ENCODE measurements at places on chromosomes 5 and 9. TPM values are rescaled to one million over a fixed set of nuclear protein-coding genes. Genes with fewer than 3 reads are reported as not detected.

Gene DENND4C
- 22.0 TPM for total RNA-seq

Gene SVEP1
- total RNA-seq: 6.4 TPM

Gene ZCCHC7
- 7.6 TPM for total RNA-seq

Gene CMYA5
- total RNA-seq: 886 TPM

Gene PCDHGA3
- total RNA-seq: 9.8 TPM

Gene GARIN3
- not detected for total RNA-seq

Gene PDE4D
- 36.7 TPM for total RNA-seq

Gene RBM27
- 13.4 TPM for total RNA-seq

Gene PPP1R2B
- not detected for total RNA-seq

Gene CATSPER3
- total RNA-seq: 1.1 TPM

Gene PCDHA9
- not detected for total RNA-seq

Gene NR5A1
- total RNA-seq: not detected

Gene ZDHHC12
- total RNA-seq: 6.4 TPM

Gene RANBP17
- 2.7 TPM for total RNA-seq

Gene RAB3C
- 0.92 TPM for total RNA-seq

Gene PCDHB6
- total RNA-seq: 0.51 TPM

Gene ESM1
- 0.19 TPM for total RNA-seq

Gene UNC5A
- 0.08 TPM for total RNA-seq

Gene NMUR2
- 0.14 TPM for total RNA-seq

Gene ACO1
- total RNA-seq: 59.5 TPM

Gene CDKN2B-AS1
- not detected for total RNA-seq

Gene SPINK13
- total RNA-seq: not detected

Gene PLCXD3
- total RNA-seq: 76.6 TPM

Gene GRM6
- total RNA-seq: not detected

Gene C9orf153
- total RNA-seq: not detected

Gene PCDHGA8
- total RNA-seq: 9.7 TPM

Gene GZMA
- total RNA-seq: 1.7 TPM

Gene RFX3
- 3.7 TPM for total RNA-seq

Gene PCDHAC1
- 0.11 TPM for total RNA-seq

Gene SPINK6
- not detected for total RNA-seq

Gene SH2D3C
- 21.3 TPM for total RNA-seq

Gene ECPAS
- total RNA-seq: 108 TPM

Gene CORO2A
- 0.60 TPM for total RNA-seq

Gene OR1N1
- total RNA-seq: not detected

Gene NDUFAF2
- total RNA-seq: 42.6 TPM

Gene PPP2R2B
- 0.43 TPM for total RNA-seq

Gene PDCD1LG2
- 3.3 TPM for total RNA-seq

Gene PCDH12
- total RNA-seq: 10.4 TPM

Gene RNF44
- total RNA-seq: 25.5 TPM

Gene HTR4
- total RNA-seq: 0.22 TPM

Gene PPIC
- total RNA-seq: 46.0 TPM

Gene ARID3C
- not detected for total RNA-seq

Gene TLR4
- 16.8 TPM for total RNA-seq

Gene HAVCR2
- total RNA-seq: 3.5 TPM

Gene CKMT2
- 1,804 TPM for total RNA-seq

Gene SET
- 175 TPM for total RNA-seq

Gene INIP
- 17.0 TPM for total RNA-seq

Gene BTNL8
- 0.41 TPM for total RNA-seq

Gene IFNK
- not detected for total RNA-seq
